ENCODE measurements at places on chromosomes 5 and 9.
A peak's percentile ranks its signal among the peaks of the same experiment; 100 is the strongest.

DNA sequence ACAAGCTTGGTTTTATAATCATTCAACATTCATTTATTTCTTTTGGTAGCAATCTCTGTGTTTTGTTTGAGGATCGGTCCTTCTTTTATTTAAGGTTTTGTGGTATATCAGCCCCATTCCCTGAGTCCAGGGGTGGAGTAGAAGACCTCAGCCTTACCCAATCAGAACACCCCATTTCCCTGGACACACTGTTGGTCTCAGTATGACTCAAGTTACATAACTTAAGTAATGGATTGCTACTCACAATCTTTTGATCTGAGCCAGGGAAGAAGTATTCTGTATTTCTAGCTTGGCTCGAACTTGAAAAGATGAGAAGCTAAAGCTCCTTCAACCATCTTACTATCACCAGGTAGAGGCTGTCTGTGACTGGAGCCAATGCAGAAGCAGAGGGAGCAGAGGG, 175.2 kb upstream of the HAPLN1 start:
- no peak for DNase-seq

- DNase-seq, result no peak
Observed at GRCh38 chr5:13249854-13250253, 694.6 kb downstream of the DNAH5 start.

DNA sequence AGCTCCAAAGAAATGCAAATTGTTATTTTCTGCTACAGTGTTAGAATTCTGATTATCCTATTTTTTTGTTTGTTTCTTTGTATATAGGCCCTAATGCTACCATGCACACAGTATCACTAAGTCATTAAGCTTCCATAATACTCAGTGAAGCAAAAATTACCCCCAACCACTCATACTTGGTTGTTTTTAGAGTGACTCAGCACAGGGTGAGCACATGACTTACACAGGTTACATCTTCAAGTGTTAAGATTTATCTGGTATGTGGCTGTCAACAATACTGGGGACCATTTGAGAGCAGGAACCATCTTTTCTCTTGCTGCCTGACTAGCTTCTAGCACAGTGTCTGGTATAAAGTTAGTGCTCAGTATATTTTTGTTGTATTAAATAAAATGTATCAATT, 255.8 kb upstream of the SLC24A2 start:
- DNase-seq, result no peak

- DNase-seq, result peak; percentile 84
Observed at GRCh38 chr9:8179381-8180053, 379.9 kb upstream of the DMAC1 start.

DNA sequence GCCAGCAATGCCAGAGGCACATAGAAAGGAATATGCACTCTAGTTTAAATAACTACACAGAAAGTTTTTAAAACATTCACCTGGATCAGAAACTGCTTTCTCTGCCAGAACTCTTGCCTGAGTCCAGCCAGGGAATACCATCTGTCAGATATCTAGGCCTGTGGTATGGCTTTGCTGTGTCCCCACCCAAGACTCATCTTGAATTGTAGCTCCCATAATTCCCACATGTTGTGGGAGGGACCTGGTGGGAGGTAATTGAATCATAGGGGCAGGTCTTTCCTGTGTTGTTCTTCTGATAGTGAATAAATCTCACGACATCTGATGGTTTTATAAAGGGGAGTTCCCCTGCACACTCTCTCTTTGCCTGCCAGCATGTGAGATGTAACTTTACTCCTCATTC, 41.5 kb upstream of the KCNV2 start:
- DNase-seq, result no peak

DNA sequence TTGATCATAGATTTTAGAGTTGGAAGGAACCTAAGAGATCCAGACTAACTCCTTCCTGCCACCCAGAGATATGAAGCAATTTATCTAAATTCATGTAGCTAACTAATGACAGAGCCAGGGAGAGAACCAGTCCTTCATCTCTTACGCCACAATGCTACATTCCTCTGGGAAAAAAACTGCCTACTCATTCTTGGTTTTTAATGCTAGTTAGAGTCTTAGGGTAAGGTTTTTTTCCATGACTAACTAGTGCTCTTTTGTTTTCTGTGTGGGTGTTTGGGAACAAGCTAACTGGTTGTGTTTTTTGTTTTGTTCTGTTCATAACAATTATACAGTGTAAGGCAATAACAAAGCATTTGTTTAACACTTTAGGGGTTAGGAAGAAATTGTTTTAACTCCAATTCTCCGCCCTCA, 52.4 kb downstream of the SLC44A1 start:
- DNase-seq, result no peak

DNA sequence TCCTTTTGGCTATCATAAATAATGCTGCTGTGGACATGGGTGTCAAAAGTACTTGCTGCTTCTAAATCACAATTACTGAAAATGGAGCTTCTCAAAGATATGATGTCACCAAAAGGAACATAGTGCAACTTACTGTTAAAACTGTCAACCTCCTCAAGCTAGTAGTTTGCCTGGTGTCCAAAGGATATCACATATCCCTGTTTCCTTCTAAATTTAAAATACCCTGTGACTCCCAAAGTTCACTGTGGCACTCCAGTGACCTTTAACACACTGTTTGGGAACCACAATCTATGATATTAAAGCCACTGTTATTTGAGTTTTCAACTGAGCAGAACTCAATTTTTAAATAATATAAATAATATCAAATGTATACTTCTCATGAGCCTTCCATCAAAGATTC, 18.2 kb downstream of the GLIS3 start:
- DNase-seq, result no peak

DNA sequence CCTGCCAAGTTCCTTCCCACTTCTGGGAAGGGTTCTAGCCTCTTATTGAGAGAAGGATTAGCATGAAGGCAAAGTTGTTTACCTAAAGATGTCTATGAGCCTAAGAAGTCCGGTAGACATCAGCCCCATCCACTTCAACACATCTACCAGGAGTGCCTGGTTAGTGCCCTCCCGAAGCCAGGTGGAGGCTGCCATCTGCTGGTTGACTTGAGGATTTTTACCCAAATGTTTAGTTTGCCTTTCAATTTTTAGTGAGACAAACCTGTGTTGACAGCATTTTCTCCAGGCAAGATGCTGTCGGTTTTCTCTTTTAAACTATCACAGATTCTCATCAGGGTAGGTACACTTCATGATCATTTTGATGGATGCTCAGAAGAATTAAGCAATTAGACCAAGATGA, 83.6 kb upstream of the TNFSF8 start:
- DNase-seq, result peak; percentile 58

GRCh38 chr5:166251786-166252185, 2039.7 kb upstream of the WWC1 start:
- no peak for DNase-seq

- DNase-seq, result no peak
Observed at GRCh38 chr9:112384690-112385089, 4.8 kb downstream of the HSDL2 start.

DNA sequence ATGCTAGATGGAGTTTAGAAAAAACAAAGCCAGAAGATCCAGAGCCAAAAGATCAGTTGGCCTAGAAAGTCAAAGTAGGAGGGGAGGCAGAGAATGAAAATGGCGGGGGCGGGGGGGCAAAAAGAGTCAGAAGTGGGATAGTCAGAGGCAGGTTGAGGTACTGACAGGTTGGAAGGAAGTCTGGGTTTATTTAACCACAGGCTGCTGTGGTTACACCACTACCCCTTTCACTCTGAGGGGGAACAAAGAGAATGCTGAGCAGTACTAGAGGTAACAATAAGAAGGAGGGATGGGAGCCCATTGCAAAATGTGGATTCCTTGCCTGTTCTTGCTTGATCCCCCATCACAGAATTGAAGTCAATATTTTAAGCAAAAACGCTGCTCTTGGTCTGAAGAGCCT, 111.8 kb downstream of the CAVIN4 start:
- DNase-seq, result no peak

DNA sequence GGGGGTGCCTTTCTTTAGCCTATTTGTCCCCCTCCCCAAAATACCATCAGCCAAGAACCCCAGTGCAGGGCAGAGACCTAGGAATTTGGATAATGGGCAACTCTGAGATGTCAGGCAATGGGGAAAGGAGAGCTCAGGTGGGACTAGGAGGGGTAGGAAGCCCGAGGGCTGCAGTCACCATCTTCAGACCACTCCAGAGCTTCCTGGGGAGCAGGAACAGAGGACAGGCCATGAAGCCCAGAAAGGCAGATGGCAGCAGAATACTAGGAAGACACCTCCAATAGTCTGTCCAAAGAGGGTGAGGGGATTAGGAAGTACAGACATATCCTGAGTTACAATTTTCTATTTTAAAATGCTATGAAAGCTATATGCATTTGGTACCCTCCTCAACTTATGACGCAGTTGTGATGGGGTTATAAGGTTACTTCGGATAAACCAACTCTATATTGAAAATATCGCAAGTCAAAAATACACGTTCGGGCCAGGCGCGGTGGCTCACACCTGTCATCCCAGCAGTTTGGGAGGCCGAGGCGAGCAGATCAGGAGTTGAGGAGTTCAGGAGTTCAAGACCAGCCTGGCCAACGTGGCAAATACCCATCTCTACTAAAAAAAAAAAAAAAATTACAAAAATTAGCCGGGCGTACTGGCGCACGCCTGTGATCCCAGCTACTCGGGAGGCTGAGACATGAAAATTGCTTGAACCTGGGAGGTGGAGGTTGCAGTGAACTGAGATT, 34.6 kb upstream of the IL17B start:
- no peak for DNase-seq

GRCh38 chr5:154428208-154428607, 17.6 kb upstream of the SAP30L start:
- no peak for DNase-seq

DNA sequence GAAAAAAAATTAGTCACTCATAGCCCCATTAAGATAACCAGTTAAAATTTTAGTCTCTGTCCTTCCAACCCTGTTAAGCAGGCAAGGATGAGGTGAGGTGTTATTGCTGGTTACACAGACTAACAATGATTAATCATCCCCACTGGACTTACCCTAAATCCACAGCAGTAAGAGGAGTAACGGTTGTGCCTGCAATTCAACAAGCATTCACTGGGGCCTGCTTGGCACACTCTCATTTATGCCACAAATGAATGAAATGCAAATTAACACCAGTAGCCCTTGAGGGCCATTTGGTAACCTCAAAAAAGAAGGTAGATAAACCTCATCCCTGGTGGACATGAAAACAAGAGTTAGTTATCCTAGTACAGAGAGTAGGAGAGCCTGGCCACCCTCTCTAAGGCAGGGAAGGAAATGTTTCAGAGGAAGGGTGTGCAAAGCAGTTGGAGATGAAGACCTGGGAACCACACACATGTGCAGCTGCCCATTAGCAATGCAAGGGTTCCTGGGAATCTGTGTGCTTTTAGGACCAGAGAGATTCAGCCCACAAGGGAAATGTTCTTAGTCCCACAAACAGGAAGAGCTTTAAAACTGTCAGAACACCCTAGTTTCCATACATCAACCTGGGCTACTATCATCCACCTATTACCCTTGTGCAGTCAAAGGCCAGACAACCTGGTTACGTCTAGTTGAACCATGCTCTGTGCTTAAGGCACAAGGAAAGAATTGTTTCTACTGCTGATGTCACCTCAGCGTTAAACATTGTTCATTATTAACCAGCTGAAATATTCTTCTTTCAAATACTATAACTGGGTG, 7.7 kb downstream of the LHFPL2 start:
- no peak for DNase-seq

- DNase-seq, result no peak
Observed at GRCh38 chr5:53936481-53937352, 373.7 kb downstream of the ARL15 start.

- DNase-seq, result peak; percentile 7
Observed at GRCh38 chr5:51060953-51061352, 322.3 kb upstream of the ISL1 start.

DNA sequence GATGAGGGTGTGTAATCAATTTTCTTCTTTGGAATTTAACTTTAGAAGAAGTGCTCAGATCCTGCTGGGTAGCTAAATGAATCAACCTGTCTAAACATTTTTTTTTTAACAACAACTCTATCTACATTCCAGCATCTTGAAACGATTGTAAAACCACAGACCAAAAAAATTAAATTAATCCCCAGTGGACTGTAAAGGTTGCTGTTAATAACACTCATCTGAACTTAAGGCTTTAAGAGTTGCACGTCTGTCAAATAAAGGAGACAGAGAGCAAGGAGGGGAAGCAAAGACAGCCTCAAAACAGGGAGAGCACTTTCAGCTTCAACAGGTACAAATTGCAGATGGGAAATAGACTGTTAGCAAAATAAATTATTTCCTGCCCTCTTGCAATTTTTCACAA, 548.5 kb downstream of the DTWD2 start:
- no peak for DNase-seq

DNA sequence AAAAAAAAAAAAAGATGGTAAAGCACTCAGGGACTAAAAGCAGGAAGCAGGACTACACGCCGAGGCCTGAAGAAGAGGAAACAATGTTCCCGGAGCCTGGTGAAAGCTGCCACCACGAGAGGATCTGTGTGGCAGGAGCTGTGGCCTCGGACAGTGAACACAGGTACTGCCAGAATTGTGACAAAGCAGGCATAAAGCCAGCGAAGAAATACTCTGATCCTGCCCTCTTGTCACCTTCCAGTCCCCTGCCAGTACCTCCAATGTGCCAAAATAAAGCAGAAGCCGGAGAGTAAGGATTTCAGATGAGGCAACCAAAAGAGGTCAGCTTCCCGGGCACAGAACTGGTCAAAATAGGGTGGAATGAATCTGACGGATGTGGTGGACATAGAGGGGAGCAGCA, 211.5 kb upstream of the TARS1 start:
- DNase-seq, result no peak

DNA sequence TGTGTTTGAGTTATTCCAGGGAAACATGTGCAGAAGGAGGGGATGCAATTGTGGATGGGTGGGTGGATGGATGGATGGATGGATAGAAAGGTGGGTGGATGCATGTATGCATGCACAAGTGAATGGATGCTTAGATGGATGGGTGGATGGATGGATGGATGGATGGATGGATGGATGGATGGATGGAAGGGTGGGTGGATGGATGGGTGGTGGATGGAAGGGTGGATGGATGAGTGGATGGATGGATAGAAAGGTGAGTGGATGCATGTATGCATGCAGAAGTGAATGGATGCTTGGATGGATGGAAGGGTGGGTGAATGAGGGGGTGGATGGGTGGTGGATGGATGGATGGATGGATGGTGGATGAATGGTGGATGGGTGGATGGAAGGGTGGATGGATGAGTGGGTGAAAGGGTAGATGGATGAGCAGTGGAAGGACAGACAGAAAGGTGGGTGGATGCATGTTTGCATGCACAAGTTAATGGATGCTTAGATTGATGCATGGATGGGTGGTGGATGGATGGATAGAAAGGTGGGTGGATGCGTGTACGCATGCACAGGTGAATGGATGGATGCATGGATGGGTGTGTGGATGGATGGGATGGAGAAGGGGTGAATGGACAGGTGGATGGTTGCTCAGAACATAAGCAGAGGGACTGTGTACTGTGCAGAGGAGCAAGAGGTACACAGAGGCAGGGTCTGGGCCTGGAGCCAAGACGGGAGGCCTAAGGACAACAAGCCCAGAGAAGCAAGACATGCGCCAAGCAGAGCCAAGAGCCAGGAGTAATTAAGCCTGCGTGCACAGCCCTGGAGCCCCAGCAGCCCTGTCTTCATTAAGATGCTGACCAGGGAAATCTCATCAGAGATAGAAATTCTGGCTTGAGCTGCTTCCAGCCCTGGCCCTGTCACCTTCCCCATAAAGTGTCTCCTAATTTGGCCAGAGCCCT, 84.6 kb upstream of the PPP1R26 start:
- DNase-seq, result no peak

- DNase-seq, result no peak
Observed at GRCh38 chr9:6034954-6035353, 19.5 kb upstream of the RANBP6 start.

- DNase-seq, result no peak
Observed at GRCh38 chr9:27369591-27369990, 72.6 kb upstream of the EQTN start.

- DNase-seq, result no peak
Observed at GRCh38 chr9:5563886-5564285, 53.6 kb downstream of the PDCD1LG2 start.

GRCh38 chr5:58184910-58185309, 275.0 kb downstream of the PLK2 start:
- DNase-seq, result no peak

All from NCI-H146 (cell line).